ENCODE measurements at places on chromosomes 4 and X.

DNA sequence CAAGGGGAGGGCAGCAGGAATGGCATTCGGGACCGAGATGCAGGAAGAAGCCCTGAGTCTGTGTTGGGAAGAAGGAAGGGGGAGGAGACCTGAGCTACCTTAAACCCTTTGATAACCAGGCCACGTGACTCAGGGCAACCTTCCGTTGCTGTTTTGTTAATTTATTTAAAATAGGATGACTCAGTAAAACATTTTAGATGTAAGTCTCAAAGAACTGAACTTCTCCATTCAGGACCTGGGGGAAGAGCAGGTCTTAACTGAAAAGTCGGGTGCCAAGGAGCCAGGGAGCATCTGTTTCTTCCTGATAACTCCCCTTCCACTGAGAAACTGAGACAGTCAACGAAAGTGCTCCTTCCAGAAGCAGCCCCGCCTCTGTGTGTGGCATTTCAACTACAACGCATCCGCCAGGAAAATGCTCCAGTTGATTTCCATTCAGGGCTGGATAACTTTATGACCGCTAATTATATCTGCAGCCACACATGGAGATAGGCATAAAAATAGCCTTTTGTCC lies 88.0 kb downstream of the IRF2 start:
- DNase-seq, result no peak

GRCh38 chrX:105451401-105451800 lies 230.9 kb upstream of the TEX13A start:
- no peak for DNase-seq

GRCh38 chrX:109336141-109336540 lies 145.7 kb downstream of the GUCY2F start:
- DNase-seq, result no peak

GRCh38 chr4:184267206-184267608 lies 49.5 kb upstream of the ENPP6 start:
- no peak for DNase-seq

DNA sequence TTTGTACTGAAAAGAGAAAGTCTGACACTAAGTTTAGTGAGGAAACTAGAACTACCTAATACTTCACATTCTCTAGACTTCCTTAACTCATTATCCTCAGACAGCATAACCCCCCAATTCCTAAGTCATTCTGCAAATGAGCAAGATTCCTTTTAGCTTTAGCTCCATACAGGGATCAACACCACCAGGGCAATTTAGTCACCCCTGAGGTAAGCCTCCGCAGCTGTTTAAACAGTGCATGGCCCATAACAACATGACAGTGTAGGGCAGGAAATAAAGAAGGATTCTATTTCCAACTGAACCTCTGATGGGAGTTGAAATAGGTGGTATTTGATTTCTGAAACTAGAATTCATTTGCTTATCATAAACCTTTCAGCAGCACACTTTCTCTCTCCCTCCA lies 112.8 kb upstream of the DKK2 start:
- DNase-seq, result no peak

GRCh38 chr4:110454441-110454840 lies 21.5 kb upstream of the ENPEP start:
- DNase-seq, result no peak

DNA sequence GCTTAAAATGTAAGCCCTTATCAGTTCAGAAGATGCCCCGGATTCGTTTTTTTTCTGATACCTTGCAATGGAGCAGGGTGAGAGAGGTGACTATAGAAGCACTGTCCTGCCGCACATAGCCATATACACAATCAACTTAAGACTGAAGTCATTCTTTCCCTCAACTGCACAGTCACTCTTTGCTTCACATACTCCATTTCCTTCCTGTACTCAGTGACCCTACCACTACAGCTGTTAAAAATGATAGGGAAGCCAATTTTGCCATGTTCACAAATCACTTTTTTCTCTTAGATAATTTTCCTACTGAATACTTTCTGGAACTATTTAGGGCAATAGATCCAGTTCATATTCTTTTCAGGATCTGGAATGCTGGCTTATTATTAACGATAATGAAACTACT lies 300.0 kb downstream of the ANK2 start:
- DNase-seq, result no peak

DNA sequence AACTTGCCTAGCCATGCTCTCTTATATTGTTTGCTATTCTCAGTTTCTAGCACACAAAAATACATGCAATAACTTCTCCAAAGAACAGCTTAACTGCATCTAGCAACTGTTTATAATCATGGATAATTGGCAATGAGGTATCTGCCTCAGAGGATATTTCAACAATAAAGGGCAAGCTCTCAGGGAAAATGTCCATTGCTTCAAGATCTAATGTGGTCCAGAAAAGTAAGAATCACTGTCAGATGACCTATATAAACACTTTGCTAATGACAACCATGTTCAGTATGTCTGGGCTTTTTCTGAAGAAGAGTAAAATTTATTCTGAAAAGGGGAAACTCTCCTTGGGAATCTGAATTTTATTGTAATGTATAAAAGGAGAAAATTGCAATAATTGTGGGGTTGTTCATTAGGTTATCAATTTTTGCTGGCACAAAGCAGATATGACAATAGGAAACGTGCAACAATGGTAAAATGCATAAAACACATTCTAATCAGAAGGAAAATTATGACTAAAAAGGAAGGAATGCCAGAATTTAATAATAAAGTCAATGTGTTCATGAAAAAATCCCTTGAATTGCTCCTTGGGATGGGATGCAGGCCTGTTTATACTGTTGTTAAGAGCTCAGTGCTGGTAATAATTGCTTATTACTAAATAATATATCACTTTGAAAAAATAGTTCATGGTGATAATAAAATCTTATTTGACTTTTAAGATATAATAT lies 90.3 kb downstream of the ANTXR2 start:
- DNase-seq, result no peak

- DNase-seq, result no peak
Measured at GRCh38 chrX:138150709-138151108, 560.8 kb downstream of the FGF13 start.

- no peak for DNase-seq
Measured at GRCh38 chrX:86322913-86323312, 174.7 kb downstream of the DACH2 start.

DNA sequence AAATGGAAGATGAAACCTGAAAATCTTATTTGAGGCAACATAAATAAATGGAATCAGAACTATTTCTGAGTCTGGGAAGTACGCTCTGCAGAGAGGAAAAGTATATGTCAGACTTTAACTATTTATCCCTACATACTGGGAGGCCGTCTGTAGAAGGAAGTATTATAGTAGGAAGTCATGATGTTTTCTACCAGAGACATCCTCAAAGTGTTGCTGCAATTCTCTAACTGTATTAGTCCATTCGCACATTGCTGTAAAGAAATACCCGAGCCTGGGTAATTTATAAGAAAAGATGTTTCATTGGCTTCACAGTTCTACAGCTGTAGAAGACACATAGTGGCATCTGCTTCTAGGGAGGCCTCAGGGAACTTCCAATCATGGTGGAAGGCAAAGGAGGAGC lies 88.7 kb upstream of the TBL1X start:
- DNase-seq, result no peak

GRCh38 chr4:91681544-91681943 lies 622.2 kb upstream of the GRID2 start:
- no peak for DNase-seq

DNA sequence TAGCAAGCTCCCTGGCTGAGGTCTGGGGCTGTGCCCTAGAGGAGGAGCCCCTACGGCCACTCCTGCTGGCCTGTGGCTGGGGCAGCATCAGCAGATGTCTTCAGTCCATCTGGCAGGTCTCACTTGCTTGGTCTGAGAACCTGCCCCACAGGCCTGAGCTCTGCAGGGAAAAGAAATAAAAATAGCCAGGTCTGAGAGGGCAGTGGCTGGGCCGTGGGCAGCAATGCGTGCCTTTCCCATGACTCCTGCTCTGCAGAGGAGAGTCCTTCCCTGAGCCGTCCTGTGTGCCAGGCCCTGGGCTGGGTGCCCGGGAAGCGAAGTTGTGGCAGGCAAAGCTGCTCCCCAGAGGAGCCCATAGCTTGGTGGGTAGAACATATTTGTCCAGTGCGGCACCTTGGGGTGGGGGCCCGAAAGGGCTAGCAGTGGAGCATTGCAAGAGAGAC lies 11.3 kb upstream of the KIAA0232 start:
- no peak for DNase-seq

- no peak for DNase-seq
Measured at GRCh38 chrX:53286171-53286570, 4.8 kb upstream of the IQSEC2 start.
